ENCODE measurements at places on chromosomes 2 and 18.

DNA sequence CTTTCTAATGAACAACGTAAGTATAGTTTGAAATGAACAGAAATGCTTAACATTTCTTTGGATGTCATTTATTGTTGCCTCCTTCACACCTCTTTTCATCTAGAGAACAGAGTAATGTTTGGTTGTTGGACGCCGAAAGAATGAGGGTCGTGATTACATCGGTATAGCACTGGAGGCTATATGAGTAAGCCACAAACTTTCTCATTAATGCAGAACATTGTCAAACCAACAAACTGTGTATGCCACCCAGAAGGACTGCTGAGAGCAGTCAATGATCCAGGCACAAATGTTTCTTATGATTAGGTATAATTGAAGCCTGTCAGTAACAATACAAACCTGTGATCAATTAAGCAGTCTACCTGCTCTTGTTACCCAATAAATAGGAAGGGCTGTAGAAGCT lies 1494.7 kb upstream of the NXPH2 start:
- no peak for DNase-seq

- DNase-seq, result no peak
Measured at GRCh38 chr2:120567128-120567527, 168.5 kb upstream of the GLI2 start.

- peak; percentile 21 for DNase-seq
Measured at GRCh38 chr2:17749753-17750438, 3.7 kb downstream of the SMC6 start.

GRCh38 chr2:102185347-102185746 lies 1.5 kb upstream of the IL1RL2 start:
- DNase-seq, result peak; percentile 22

DNA sequence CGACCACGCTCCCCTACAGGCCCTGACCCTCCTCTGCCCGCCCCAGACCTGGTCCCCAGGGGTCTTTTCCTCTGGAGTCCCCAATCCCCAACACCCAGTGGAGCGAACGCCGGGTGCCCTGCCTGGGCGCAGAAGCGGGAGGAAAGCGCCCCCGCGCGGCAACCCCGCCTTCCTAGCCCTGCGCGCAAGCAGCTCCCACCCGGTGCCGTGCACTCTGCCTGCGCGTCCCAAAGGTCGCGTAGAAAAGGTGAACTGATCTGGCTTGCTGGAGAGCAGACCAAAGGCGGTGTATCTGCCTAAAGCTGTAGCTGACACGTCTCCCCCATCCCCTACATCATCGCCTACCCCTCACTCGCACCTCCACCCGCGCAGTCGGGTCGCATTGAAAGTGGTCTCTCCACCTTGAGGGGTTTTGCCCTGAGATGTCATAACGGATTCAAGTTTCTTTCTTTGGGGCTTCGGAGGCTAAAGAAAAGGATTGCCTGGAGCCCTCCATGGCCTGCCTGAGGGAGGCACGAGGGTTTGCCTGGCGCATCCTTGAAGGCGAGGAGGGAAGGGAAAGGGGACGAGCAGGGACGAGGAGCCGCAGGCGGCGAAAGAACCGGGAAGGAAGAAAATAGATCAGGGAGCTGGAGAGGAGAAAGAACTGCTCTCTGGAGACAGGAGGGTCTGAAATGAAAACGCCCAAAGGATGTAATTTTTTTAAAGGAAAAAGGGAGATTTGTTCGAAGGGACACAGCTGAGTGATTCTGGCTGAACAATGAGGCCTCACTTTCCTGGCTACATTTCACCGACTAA lies 5.8 kb downstream of the GAD1 start:
- no peak for DNase-seq

- DNase-seq, result no peak
Measured at GRCh38 chr2:239519089-239519920, 118.5 kb upstream of the HDAC4 start.

GRCh38 chr2:109638795-109639194 lies 24.6 kb downstream of the SOWAHC start:
- DNase-seq, result no peak

- no peak for DNase-seq
Measured at GRCh38 chr2:117977696-117978095, 36.2 kb downstream of the CCDC93 start.

DNA sequence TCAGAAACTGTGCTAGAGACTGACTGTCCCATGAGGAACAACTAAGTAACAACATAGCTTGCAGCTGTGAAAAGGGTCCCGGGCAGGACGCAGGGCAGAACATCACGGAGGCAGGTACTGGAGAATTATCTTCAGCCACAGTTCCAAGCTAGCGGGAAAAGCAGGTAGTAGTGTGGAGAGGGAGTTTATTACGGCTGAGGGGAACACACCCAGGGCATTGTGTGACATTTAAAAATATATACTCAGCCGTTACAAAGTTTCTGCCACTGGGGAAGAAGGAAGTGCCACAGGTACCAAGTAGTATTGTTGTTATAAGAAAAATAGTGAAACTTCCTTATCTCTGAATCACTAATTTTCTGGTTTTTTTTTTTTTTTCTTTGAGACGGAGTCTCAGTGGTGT lies 179.6 kb downstream of the LAMA1 start:
- no peak for DNase-seq

DNA sequence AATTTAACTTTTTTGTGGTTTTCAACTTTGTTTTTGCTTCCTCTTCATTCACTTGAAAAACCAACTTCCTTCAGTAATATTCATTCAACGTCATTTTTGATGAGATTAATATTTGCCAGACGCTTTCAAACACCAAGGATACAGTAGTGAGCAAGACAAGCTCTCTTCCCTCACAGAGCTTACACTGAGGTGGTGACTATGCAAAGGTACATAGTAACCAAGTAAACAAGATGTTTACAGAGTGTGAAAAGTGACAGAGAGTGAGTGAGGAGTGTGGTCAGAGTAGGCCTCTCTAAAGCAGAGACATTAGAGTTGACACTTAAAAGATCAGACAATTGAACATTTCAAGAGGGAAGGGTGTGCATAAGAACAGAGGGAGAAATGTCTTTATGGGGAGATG lies 155.5 kb downstream of the TMEM247 start:
- peak; percentile 1 for DNase-seq

DNA sequence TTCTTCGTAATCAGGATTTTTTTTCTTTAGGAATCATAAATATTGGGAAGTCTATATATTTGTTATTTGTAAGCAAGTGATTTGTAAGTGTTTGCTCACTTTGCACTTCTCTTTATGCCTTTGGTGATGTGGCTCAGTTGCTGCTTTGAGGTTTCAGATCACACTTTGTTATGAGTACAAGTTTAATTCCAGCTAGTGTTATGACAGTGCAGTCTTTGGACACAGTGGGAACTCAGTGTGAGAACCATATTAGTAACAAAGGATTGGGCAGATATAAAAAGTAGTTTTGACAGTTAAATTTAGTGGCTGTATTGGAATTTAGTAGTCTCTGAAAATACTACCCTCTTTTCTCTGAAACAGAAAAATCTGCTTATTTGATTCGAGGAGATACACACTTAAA lies 67.7 kb downstream of the ABI2 start:
- DNase-seq, result no peak

GRCh38 chr2:241595600-241596140 lies 37.1 kb downstream of the BOK start:
- DNase-seq, result no peak

- DNase-seq, result no peak
Measured at GRCh38 chr2:207148020-207148419, 17.7 kb downstream of the KLF7 start.

GRCh38 chr2:23746141-23746863 lies 180.6 kb downstream of the ATAD2B start:
- no peak for DNase-seq

DNA sequence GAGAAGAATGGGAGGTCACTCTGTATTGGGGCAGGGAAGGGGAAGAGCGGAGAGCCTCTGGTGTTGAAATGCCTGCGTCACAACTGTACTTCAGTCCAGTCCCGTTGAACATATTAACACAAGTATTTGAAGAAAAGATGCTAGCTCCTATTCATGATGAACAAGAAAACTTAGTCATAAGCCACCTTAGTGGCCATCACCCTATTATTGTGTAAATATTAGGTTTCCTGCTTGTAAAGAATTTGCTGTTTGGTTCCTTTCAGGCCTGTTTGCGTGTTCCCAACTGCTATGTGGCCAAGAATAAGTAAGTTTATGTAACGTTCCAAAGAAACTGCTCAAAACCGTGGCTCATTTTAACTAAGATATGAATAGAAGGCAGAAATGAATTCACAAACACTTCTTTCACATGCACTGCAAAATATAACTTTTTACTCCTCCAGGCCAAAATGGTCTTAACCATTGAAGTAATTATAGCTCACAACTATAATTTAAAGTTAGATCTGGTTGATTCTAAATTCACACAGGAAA lies 204.3 kb downstream of the ZNF385B start:
- no peak for DNase-seq

GRCh38 chr2:165863810-165864261 lies 69.8 kb upstream of the GALNT3 start:
- DNase-seq, result no peak

DNA sequence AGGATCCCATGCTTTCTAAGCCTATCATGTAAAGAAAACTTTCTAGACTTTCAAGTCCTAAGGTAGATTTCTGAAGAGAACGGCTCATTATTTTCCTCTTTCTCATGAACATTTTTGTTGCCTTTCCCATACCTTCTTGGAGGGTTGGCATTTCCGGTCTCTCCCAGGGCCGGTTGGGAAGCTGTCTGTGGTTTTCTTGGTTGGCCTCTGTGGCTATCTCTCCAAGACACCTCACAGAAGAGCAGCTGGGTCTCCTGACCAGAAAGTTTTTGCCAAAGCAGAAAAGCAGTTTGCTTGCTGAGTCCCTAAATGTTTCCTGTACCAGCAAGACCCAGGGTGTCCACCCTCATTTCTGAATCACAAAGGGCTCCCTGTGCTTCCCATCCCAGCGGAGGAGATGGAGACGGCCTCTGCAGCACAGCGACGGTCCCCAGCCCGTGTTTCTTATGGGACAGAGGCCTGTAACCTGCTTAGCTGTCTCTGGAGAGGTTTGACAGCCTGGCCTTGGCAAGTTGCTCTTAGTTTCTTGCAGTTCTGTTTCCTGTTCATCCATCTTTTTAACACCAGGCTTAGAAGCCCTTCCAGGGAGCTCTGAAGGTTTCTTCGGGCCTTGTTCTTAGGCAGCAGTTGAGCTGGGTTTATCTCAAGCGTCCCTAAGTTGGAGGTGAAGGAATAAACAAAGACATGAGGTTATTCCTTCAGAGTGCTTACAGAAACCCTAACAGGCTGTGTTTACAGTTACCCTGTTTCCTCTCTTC lies 39.8 kb downstream of the GREB1 start:
- no peak for DNase-seq

- peak; percentile 42 for DNase-seq
Measured at GRCh38 chr18:62524440-62525200, 1.8 kb downstream of the ZCCHC2 start.

- DNase-seq, result no peak
Measured at GRCh38 chr2:101696272-101697123, 1.0 kb upstream of the MAP4K4 start.

GRCh38 chr2:118604371-118604770 lies 243.1 kb downstream of the EN1 start:
- DNase-seq, result no peak

GRCh38 chr18:55185391-55185790 lies 226.1 kb upstream of the CCDC68 start:
- no peak for DNase-seq

- no peak for DNase-seq
Measured at GRCh38 chr2:43372416-43373081, 146.1 kb upstream of the ZFP36L2 start.

DNA sequence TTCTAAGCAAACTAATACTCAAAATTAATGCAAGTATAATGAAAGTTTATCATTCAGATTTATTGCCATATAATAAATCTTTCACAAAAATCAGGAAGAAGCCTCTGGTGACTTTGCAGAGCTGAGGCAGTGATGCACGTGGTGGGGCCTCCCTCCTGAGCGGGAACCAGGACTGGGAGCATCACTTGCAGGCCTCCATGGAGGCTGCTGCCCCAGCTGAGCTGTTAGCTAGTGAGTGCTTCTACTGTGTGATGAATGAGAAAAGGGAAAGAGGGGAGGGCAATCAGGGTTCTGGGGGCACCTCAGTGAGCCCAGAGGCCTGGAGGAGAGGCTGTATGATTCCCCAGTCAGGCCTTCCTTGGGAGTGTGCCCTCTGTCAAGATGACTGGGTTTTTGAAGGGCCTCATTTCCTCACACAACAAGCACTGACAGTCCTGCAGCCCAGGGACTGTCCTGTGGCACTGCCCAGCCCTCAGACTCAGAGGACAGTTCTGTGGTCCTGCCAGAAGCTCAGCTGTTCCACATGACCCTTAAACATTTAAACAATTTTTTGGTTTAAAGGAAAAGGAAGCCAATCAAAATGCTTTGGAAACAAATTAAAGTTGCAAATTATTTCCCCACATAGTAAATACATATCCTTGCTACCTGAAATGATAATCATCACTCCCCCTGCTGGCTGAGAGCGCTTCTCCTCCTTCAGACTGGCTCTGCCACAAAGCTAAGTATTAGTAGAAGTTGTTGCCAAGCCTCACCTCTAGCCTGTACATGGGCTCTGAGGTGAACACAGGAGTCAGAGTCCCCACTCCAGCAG lies 90.9 kb upstream of the SMAD7 start:
- DNase-seq, result peak; percentile 49

DNA sequence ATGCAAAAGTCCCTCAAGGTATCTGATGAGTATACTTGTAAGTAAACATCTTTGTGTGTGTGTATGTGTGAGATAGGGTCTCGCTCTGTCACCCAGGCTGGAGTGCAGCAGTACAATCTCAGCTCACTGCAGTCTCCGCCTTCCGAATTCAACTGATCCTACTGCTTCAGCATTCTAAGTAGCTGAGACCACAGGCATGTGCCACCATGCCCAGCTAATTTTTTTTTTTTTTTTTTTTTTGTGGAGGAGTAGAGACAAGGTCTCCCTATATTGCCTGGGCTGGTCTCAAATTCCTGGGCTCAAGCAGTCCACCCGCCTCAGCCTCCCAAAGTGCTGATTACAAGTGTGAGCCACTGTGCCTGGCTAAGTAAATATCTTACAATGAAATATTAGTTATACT lies 23.2 kb downstream of the ADAM17 start:
- no peak for DNase-seq

DNA sequence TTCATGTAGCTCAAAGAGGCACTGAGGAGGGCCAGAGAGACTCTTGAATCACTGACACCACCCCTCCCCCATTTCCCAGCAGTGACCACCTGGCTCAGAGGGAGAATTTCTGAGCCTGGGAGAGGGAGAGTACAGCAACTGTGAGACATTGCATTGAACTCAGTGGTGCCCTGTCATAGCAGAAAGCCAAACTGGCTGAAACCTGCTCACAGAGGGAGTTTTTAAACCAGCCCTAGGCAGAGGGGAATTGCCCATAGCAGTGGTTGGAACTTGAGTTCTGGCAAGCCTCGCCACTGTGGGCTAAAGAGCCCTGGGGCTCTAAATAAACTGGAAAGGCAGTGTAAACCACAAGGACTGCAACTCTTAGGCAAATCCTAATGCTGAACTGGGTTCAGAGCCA lies 243.1 kb downstream of the ADCYAP1 start:
- DNase-seq, result no peak

Data from inflammatory macrophage treated with lipopolysaccharide for 4 hours (primary cell).